Lower lobe of right lung (tissue), 2 donors: ENCODE measurements at places on chromosomes 3 and 15.

DNA sequence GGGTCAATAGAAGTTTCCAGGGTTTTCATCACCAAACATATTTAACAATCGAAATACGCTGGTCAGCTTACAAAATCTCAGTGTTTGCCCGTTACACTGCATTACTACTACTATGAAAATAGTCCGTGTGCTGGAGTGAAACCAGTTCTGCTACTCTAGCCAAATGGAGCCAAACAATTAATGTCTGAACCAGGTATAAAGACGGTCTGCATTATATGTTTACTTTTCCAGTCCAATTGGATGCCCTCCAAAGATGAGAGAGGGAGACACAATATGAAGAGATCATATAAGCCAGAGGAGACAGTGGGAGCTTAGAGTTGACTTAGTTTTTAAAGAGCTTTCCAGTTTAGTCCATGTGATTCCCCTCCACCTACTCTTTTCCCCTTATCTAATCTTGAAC lies 6.3 kb upstream of the DUT start:
- peaks cover under 1% of the 10 kb centered on the region for H3K4me1 ChIP-seq
- no peak overlapping the region for H3K27ac ChIP-seq
- no peak for DNase-seq
- no peaks in the 10 kb centered on the region for H3K27me3 ChIP-seq
- H3K36me3 ChIP-seq = no peaks in the 10 kb centered on the region
- H3K4me3 ChIP-seq = no peak overlapping the region

- no peak for DNase-seq
- H3K27me3 ChIP-seq = no peaks in the 10 kb centered on the region
- H3K27ac ChIP-seq = no peak overlapping the region
- no peak overlapping the region for H3K4me3 ChIP-seq
- no peaks in the 10 kb centered on the region for H3K4me1 ChIP-seq
Measured at GRCh38 chr3:123769356-123769743, 114.8 kb downstream of the MYLK start.

DNA sequence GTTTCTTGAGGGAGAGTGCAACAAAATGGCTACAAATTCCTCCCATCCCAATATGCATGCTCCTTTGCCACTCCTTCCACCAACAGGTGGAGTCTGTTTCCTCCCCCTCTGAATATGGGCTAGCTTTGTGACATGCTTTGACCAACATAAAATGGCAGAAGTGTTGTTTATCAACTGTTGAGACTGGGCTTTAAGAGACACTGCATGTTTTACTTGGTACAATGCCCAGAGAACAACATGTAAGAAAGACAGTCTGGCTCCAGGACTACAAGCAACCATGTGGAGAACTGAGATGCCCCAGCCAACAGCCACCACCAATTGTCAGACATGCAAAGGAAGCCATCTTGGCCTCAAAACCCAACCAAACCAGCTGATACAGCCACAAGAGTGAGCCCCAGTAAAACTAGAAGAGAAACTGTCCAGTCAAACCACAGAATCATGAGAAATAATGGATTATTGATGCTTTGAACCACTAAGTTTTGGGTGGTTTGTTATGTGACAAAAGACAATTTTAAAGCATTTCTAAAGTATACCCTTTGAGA lies 40.5 kb downstream of the NUDT16 start:
- DNase-seq = no peak
- H3K27ac ChIP-seq = no peak overlapping the region
- H3K36me3 ChIP-seq = no peaks in the 10 kb centered on the region
- H3K4me3 ChIP-seq = no peak overlapping the region
- H3K4me1 ChIP-seq = no peaks in the 10 kb centered on the region

- no peak overlapping the region for H3K4me3 ChIP-seq
- H3K36me3 ChIP-seq = no peaks in the 10 kb centered on the region
- no peaks in the 10 kb centered on the region for H3K27me3 ChIP-seq
- no peak for DNase-seq
Measured at GRCh38 chr15:95604634-95605036, 725.9 kb upstream of the NR2F2 start.

DNA sequence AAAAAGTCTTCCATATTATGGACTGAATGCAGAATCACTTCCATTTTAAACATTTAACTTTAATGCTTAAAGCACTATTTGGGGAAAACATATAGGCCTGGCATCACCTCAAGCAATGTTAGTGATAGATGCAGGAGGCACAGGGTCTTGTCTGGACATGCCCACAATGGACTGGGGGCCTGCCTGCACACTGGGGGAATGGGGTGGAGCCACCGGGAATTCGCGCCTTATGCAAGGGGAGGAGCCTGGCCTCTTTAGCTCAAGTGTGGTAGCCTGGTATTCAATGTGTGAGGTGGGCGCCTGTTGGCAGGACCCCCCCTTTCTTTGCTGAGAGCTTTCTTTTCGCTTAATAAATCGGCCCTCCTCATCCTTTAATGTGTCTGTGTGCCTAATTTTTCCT lies 29.9 kb downstream of the ACKR4 start:
- DNase-seq = no peak
- H3K36me3 ChIP-seq = peaks cover 29% of the 10 kb centered on the region
- H3K4me1 ChIP-seq = no peaks in the 10 kb centered on the region

DNA sequence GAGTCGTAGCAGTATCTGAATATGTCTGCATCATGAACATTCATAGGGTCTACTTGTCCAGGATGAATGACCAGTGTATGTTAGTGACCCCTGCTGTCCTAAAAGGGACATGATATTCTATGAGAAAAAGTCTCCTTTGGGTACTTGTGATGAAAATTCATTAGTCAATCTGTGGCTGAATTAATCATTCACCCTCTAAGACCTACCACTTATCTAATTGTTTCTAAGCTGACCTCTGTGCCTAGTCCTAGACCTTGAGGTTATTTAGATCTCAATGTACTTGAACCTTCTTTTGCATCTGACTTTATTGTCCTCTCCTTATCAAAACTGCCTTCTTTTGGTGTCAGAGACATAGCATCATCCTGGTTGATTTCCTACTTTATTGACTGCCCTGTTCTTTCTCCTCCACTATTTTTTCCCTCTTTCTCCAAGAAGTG lies 799.3 kb downstream of the DIPK2A start:
- no peaks in the 10 kb centered on the region for H3K36me3 ChIP-seq
- DNase-seq = no peak
- no peaks in the 10 kb centered on the region for H3K4me1 ChIP-seq
- H3K27ac ChIP-seq = no peak overlapping the region
- no peak overlapping the region for H3K4me3 ChIP-seq
- no peaks in the 10 kb centered on the region for H3K27me3 ChIP-seq

GRCh38 chr15:77312523-77312922 lies 107.4 kb downstream of the PEAK1 start:
- no peak for DNase-seq
- H3K4me3 ChIP-seq = no peak overlapping the region
- no peaks in the 10 kb centered on the region for H3K27me3 ChIP-seq
- H3K4me1 ChIP-seq = peaks cover 10% of the 10 kb centered on the region
- no peaks in the 10 kb centered on the region for H3K36me3 ChIP-seq
